NCI-H2081 treated with DMSO at 0.1 percent for 48 hours (cell line): ENCODE measurements at places on chromosomes 12 and 14.

GRCh38 chr12:67765776-67766766 is 117.5 kb downstream of the DYRK2 start:
- DNase-seq: no peak

GRCh38 chr14:59944909-59945308 is 25.0 kb downstream of the LRRC9 start:
- no peak for DNase-seq

DNA sequence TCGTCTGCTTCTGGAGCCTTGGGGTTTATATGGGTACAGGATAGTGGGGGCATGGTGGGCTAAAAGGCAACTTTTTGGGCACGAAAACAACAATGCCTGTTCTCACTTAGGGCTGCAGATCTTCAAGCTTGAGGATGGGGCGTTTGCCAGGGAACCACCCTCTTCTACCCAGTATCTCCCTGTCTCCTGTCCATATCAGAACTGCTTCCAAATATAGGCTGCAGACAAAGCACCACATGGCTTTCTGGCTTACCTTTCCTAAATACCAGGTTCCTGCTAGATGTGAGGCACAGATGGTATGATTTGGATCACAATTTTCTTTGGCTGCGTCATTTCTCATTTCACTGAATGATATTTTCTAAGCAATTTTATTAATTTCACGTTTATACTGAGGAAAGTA is 70.4 kb downstream of the CMAS start:
- no peak for DNase-seq

DNA sequence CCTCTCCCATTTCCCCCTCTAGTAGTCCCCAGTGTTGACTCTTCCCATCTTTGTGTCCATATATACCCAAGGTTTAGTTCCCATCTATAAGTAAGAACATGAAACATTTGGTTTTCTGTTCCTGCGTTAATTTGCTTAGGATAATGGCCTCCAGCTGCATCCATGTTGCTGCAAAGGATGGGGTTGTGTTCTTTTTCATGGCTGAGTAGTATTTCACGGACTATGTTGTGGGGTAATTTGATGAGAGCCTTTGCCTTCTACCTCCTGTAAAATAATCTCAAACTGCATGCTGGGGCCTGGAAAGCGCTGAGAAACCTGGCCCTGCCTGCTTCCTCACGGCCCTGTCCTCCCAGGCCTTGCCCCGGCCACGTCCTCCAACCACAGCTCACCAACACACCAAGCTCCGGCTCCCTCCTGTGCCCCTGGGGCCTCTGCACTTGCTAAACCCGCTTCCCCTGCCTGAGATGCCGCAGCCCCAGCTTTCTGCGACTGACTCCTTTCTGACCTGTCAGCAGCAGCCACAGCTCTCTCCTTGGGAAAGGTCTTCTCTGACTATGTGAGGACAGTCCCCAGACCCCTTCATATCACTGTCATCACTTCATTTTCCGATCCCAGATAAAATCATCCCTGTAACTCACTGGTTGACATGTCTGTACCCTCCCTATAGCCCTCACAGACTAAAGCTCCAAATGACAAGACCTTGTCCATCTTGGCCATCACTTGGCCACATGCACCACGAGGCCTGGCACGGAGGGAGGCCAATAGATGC is 19.8 kb downstream of the ITPK1 start:
- no peak for DNase-seq

DNA sequence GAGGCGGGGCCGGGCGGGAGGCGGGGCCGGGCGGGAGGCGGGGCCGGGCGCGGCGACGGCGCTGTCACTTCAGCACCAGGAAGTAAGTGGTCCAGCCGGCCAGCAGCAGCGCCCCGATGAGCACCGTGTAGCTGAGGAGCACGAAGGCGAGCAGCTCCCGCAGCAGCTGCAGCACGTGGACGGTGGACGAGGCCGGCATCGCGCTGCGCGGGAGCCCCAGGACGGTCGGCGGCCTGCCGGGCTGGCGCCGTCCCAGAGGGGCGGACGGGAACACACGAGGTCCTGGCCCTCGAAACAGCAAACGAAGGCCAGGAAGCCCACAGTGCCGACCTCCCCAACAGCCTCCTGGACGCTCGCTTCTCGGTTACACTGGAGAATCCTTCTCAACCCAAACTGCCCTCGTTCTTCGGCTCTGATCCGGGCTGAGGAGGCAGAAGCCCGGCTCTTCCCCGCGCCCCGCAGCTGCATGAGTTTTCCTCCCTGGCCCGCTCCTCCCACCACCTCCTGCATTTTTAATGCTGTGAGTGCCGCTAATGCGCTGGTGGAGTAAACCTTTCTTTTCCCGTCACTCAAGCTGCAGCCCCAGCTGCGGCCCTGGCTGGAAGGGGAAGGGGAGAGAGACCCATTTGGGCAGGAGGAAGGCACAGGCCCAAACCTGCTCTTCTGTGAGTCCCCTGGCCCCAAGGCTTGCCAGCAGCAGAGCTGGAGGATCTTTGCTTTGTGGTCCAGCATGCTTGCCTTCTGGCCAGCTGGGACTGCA is 694 bp upstream of the DIABLO start:
- no peak for DNase-seq

GRCh38 chr12:69509904-69510827 is 40.0 kb downstream of the FRS2 start:
- peak; percentile 31 for DNase-seq

GRCh38 chr12:59491877-59492276 is 104.0 kb upstream of the SLC16A7 start:
- no peak for DNase-seq

DNA sequence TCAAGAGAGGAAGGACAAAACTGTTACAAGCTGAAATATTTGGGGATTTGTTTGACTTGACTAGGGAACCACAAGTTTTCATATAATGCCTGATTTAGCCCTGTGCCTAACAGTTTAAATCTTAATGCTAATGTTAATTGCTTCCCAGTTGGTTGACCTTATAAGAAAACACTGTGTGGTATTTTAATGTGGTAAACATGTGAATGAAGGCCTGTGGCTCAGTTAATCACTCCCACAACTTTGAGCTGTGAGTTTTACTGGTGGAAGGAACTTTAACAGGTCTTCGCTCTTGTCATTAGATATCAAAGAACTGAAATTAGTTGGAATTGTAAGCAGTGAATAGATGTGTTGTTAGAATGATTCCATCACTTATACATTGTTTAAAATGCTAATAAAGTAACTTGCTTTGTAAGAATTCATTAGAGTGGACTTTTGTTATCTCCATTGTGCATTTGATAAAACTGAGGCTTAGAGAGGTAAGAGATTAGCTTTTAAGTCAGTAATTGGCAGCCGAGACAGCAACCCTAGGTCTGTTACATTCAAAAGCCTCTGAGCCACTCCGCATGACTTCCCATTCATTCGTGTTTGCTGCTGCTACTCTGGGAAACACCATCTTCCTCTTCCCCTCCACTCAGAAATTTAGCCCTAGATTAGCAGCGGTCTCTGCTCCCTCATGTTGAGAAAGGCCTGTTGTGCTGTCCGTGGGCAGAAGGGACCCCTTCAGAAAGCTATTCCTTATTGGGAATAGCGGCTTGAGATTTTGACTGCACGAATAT is 1.0 kb upstream of the TBK1 start:
- DNase-seq: no peak

GRCh38 chr12:7387289-7387688 is 56.7 kb downstream of the CD163L1 start:
- DNase-seq: no peak

DNA sequence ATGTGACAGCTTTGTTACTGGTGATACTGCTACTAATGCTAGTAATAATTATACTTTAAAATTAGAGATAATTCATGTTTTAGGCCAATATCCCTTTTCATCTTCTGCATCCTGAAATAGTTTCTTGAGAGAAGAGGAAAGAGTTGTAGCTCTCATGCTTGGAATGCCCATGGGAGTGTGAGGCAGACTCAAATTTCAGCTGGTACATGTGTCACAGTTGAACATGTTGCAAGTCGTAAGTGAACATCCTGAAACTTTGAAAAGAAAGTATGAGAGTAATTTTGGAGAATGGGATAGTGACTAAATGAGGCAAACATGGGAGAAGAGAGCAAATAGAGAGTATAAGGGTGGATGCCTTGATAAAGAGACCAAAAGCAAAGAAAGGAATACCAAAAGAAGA is 168.0 kb downstream of the TMTC3 start:
- no peak for DNase-seq

- no peak for DNase-seq
Observed at GRCh38 chr12:9911708-9912107, 20.5 kb downstream of the CLEC2A start.

GRCh38 chr12:96263449-96263902 is 69.3 kb downstream of the ELK3 start:
- no peak for DNase-seq

DNA sequence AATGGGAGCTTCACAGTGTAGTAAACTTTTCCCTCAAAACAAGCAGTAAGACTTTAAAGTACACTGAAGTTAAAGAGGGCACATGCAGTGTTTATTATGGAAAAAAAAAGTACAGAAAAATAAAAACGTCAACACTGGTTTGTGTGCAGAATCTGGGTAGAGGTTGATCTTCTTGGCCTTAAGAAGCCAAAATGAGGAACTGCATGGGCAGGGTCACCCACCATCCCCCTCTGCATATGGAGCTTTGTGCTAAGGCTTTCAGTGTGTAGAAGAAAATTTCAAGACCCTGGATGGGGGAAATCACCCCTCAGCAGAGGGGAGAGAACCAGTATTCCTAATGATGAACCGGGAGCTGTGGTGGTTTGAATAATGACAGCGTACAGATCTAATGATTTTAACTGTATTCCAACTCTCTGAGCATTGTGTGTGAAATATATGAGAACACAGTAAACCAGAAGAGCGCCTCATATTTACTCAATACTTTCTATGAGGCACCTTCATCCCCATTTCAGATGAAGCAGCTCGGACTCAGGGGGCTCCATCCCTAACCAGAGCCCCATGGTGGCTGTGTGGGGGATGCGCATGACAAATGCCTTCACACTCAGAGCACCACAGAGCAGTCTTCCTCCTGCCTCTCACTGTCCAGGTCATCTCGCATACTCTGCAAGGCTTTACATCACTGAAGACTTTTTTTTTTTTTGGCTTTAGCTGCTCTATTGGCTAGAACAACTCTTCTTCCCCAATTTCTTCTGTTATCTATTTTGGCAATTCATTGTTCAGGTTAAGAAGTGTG is 33.4 kb downstream of the ACADS start:
- no peak for DNase-seq

GRCh38 chr14:95463171-95463901 is 53.1 kb downstream of the SYNE3 start:
- DNase-seq: peak; percentile 98

GRCh38 chr14:60242429-60242828 is 6.6 kb upstream of the PPM1A start:
- DNase-seq: no peak

DNA sequence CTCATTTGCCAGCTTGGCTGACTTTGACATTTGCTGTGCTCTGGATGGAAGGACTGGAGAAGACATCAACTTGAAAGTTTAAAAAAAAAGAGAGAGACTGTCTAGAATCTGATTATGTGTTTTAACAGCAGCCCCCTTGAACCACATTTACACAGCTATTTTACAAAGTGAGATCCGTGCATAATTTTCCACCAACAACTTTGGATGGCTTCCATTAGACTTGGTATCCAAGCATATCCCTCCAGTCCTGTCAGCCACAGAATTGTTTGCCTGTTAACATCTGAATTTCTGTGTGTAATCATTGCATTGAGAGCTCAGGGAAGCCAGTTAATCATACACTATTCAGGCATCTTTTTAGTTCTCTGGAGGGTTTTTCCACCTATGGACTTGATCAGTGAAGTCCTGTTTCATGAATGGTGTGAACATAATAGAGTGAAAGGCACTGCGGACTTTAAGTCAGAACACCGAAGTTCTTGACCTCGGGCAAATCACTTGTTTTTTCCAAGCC is 93.7 kb downstream of the SAMD4A start:
- DNase-seq: no peak
